ENCODE measurements at places on chromosomes 13 and 19. TPM values are rescaled to one million over a fixed set of nuclear protein-coding genes. Genes with fewer than 3 reads are reported as not detected.

DNA sequence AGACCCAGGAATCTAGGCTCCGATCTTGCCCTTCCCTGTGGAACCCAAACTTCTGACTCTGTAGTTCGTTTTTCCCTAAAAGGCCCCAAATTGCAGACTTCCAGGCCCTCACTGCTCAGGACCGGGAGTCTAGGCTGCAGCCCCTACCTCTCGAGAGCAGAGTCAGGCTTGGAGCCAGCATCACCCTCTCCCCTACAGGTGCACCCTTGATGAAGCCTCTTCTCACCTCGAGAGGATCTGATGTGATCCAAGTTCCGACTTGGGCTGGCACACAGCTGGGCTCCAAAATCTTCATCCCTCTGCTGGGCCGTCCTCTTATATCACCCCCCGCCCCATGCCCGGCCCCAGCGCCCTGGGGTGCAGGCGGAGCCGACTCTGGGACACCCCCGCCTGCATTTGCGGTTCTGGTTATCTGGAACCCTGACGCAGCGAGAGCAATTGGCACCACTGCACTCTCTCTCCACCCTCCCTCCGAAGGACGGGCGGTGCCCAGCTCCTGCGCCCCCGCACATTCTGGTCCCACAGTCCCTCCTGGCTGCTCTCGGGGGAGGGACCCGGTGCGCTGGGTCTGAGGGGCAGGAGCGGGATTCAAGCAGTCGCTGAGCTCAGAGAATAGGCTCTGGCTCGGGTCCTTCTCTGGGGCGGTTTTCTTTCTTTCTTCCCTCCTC lies at the start of gene KLK7:
KLK7 (minus strand) TSS at position 293 of the 668 bp plus-strand sequence. CDS start 1,518 bp downstream, outside the sequence.
- no peak within 1 kb of the TSS for H3K4me3 ChIP-seq
- no peaks in the 10 kb centered on the region for H3K27me3 ChIP-seq
- no peak for DNase-seq
- H3K36me3 ChIP-seq, result no peaks in the 10 kb centered on the region
- no peak within 1 kb of the TSS for H3K27ac ChIP-seq
- no peaks in the 10 kb centered on the region for H3K4me1 ChIP-seq

Gene SOX21
- not detected for total RNA-seq

Gene TBXA2R
- total RNA-seq, result 6.0 TPM

Gene ZNF763
- 1.3 TPM for total RNA-seq

DNA sequence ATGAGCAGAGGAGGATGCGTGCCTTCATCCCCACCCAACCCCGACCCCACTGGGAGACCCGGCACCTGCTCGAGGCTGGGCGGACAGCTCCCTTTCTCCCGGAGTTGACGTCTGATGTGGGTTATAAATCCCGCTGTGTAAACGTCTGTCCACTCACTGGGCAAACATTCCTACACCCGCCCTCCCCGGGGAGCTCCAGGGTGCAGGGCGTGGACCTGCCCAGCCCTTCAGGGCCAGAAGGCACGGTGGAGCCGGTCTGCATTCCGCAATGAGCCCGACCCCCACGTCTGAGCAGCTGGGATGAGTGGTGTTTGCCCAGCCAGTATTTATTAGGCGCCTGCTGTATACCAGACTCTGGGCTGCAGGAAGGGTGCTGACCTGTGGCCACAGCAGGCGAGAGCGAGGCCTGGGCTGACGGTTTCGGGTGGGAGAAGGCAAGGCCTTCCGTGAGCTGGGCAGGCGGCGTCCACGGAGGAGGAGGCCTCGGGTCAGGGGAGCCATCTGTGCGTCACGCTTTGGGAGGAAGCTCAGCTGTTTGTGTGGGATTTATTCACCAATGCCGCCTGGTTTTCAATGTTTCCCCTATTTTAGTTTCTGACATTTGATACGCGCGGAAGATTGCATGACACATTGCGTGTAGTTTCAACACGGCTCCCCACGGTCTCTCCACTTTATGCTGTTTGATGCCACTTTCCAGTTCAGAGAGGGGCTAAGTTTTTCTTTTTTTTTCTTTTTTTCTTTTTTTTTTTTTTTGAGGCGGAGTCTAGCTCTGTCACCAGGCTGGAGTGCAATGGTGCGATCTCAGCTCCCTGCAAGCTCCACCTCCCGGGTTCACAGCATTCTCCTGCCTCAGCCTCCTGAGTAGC lies 2.0 kb downstream of the MISP start:
- no peak overlapping the region for H3K4me3 ChIP-seq
- no peaks in the 10 kb centered on the region for H3K4me1 ChIP-seq
- DNase-seq, result no peak
- H3K27ac ChIP-seq, result peak overlapping the region; percentile 28
- H3K27me3 ChIP-seq, result no peaks in the 10 kb centered on the region

Gene TSHZ3
- 3.3 TPM for total RNA-seq

Gene KLF1
- not detected for total RNA-seq

Gene F2RL3
- total RNA-seq, result 0.08 TPM

DNA sequence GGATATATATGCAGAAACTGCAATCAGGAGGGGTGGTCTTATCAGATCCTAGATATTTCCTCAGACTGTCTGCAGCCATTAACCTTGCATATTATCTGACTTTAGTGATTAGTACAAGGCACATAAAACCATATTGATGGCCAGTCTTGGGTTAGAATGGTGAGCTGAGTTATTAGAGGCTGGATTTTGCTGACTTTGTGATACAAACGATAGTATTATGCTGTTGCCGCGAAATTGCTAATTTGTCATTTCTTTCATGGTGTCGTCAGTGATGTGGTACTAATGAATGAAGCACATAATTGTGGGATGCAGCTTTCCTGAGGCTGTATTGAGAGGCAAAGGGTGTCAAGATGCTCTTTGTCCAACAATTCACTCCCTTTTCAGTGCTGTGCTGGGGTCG lies 172.5 kb downstream of the TEX29 start:
- no peak for DNase-seq
- no peaks in the 10 kb centered on the region for H3K4me1 ChIP-seq
- H3K27me3 ChIP-seq, result no peaks in the 10 kb centered on the region
- H3K4me3 ChIP-seq, result no peak overlapping the region
- no peaks in the 10 kb centered on the region for H3K36me3 ChIP-seq

Gene CGB1
- total RNA-seq, result not detected

- no peak overlapping the region for H3K4me3 ChIP-seq
- H3K36me3 ChIP-seq, result no peaks in the 10 kb centered on the region
- no peaks in the 10 kb centered on the region for H3K27me3 ChIP-seq
- DNase-seq, result no peak
- peaks cover 11% of the 10 kb centered on the region for H3K4me1 ChIP-seq
Observed at GRCh38 chr19:4185413-4186086, 3.1 kb downstream of the ANKRD24 start.

Gene ADGRE3
- total RNA-seq, result 0.28 TPM

GRCh38 chr13:46775385-46776107 lies 21.4 kb downstream of the ESD start:
- no peaks in the 10 kb centered on the region for H3K27me3 ChIP-seq
- peaks cover 8% of the 10 kb centered on the region for H3K36me3 ChIP-seq
- no peak overlapping the region for H3K27ac ChIP-seq
- no peak overlapping the region for H3K4me3 ChIP-seq

- peak overlapping the region; percentile 66 for H3K27ac ChIP-seq
- no peaks in the 10 kb centered on the region for H3K27me3 ChIP-seq
- no peaks in the 10 kb centered on the region for H3K36me3 ChIP-seq
- no peak overlapping the region for H3K4me3 ChIP-seq
- H3K4me1 ChIP-seq, result no peaks in the 10 kb centered on the region
Observed at GRCh38 chr19:35904311-35905068, 2.2 kb downstream of the HCST start.

DNA sequence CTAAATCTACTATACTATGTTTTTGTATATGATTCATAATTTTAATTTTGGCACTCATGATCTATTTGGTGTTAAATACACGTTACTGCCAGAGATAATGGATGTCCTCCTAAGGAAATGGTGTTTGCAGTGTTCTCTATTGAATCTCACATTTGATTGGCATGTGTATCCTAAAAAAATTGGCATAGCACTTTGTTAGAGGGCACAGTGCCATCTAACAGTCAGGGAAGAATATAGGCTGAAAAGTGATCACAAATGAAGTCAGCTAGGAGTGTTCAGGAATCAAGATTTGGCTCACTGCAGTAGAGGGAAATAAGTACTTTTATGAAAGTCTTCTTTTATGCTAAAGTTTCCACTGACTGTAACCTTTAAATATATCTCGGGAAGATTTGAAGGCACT lies 624.6 kb downstream of the GPC6 start:
- DNase-seq, result no peak
- no peaks in the 10 kb centered on the region for H3K36me3 ChIP-seq
- H3K4me1 ChIP-seq, result no peaks in the 10 kb centered on the region
- H3K27ac ChIP-seq, result no peak overlapping the region
- no peaks in the 10 kb centered on the region for H3K27me3 ChIP-seq
- no peak overlapping the region for H3K4me3 ChIP-seq

DNA sequence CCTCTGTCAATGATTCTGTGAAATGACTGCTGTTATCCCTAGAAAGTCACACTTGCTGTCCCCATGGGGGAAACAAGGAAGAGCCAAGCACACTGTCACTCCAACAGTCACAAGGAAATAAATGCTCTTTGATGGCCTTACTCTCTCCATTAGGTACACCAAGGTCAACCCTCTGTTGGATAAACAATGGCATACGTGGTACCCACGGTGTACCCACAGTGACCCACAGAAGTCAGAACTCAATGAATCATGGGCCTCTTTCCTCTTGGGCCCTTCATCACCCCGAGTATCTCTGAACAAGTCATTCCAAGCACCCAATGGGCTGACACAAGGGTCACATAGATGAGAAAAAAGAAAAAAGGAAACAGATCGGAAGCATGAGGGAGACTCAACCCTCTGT lies 15.4 kb downstream of the DZIP1 start:
- H3K27ac ChIP-seq, result no peak overlapping the region
- H3K27me3 ChIP-seq, result no peaks in the 10 kb centered on the region
- DNase-seq, result no peak
- H3K36me3 ChIP-seq, result no peaks in the 10 kb centered on the region
- H3K4me1 ChIP-seq, result no peaks in the 10 kb centered on the region

GRCh38 chr13:106636492-106636891 lies 68.6 kb upstream of the ARGLU1 start:
- H3K36me3 ChIP-seq, result no peaks in the 10 kb centered on the region
- H3K4me1 ChIP-seq, result no peaks in the 10 kb centered on the region
- DNase-seq, result no peak
- H3K27ac ChIP-seq, result no peak overlapping the region
- H3K27me3 ChIP-seq, result no peaks in the 10 kb centered on the region

All from liver (tissue), 10 donors.